Stimulated activated CD8-positive, alpha-beta memory T cell treated with anti-CD3 and anti-CD28 coated beads, Interleukin-4, amount 100 ng/mL, for 1 hour (primary cell): ENCODE measurements at places on chromosomes 16 and 17.

DNA sequence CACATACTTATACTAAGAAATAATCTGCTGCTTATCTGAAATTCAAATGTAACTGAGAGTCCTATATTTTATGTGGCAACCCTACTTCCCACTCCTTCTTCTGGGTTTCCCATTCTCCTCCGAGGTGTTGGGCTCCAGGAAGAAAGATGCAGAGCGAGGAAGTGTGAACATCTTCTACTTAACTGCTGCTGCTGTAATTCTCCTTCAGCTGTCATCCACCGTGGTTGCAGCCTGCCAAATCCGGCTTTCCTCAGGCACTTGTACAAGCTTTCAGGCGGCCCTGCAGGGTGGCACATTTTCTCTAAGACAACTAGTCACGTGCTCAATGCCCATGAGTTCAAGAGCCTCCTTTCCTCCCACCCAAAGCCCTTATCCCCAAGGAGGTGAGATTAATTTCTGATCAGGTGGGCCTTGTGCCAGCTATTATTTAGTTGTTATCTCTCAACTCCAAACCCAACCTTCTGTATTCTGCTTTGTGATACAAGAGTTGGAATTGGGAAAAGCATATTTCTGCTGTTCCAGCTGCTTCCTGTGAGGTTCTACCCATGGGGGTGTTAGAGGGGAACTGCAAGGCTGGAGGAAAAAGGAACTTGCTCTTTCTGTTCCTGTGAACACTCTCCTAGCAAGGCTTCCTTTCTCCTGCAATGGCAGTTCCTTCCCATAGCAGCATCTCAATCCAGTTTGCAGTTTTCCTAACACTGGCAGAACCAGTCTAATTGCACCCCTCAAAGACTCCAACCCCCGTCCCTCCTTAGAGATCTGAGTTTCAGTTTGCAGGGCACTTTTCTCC lies 67.6 kb upstream of the RBBP6 start:
- no peak for DNase-seq

DNA sequence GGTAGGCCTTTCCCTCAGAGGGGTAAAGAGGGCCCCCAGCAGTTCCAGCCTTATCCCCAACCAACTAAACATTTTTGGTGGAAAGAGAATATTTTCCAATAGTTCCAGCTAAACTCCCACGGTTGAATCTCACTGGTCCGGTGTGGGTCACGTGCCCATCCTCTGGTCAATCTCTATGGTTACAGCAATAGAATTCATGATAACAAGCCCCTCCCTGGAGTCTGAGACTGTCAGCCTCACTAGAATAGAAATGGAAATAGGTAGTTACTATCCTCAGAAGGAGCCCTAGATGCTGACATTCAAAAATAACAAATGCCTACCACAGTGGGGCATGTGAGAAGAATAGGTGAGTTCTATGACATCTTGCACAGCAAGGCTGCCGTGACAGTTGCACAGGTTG lies 37.5 kb upstream of the LITAF start:
- no peak for DNase-seq

DNA sequence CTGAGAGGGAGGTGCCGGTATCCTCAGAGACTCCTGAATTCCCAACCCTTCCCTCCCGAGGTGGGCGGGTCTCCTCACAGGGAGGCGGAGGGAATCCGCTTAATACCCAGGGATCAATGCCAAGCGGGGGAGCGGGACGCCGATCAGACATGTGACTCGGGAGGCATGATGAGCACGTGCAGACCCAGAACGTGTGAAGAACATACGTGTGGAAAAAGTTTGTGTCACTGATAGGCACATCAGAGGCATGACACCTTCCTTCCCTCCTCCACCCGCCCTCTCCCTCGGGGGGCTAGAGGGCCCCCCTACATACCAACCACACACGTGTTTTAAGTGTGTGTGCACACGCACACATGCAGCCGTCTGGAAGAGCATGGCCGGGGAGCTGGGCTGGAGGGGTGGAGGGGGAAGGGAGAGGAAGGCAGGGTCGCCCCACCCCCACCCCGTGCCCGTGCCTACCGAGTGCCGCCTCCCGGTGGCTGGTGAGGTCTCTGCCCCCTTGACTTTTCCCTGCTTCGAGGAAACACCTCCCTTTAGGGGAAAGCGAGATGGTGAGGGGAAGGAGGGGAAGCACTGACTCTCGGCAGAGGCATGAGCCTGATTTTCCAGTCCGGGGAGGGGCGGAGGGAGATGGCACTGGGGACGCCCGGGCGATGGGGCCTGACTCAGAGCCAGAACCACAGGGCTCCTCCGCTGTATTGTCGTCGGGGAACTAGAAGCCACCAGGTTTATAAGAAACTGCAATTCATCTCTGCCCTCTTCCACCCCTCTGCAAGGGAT lies 12.1 kb upstream of the TBX21 start:
- DNase-seq = peak; percentile 76

DNA sequence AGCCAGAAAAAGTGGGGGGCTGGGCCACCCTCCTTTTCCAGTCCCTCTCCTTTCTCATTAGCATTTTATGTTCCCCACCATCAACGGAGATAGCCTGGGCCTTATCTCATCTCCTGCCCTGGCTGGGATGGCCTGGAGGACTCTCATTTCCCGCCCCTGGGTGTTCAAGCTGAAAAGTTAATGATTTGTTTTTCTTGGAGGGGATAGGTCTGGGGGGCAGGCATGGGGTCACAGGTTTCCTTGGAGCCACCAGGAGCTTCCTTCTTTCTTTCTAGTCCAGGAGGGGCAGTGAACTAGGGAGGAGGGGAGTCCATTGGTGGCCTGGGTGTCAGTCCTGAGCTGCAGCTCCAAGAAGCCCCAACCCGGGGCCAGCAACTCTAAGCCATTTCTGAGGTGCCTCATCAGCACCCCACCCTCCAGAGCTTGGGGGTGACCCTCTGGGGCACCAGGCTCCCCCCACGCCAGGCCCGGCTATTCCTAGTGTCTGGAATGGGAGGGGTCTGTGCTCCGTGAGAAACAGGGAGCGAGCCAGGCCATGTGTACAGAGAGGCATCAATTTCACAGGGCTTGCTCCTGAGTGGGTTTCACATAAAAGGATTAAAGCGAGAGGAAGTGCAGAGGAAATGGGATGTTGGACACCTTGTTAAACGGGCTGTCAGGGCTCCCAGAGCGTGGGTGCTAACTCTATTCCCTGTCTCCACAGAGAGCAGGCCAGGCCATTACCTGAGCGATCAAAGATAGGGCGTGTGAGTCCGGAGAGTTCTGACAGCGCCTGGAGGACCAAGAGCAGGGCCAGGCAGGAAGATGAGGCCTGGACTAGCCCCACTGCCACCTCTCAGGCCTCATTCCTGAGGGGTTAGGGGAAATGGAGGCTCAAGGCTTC lies 90.6 kb upstream of the LHX1 start:
- no peak for DNase-seq

DNA sequence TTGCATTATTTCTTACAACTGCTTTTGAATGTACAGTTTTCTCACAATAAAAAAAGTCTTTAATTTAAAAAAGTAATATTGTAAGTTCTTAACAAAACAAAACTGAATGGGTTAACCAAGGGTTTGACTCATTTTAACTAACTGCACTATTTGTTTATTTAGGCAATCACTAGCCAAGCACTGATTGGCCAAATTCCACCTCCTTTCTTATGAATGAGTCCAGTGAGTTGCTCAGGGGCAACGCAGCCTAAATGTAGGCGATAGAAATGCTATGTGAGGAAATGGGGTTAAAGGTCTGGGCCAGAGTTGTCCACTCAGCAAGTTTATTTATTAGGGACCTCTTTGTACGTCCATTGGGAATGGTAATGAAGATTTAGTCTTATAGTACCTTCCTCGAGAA lies 89.6 kb upstream of the MAF start:
- no peak for DNase-seq

DNA sequence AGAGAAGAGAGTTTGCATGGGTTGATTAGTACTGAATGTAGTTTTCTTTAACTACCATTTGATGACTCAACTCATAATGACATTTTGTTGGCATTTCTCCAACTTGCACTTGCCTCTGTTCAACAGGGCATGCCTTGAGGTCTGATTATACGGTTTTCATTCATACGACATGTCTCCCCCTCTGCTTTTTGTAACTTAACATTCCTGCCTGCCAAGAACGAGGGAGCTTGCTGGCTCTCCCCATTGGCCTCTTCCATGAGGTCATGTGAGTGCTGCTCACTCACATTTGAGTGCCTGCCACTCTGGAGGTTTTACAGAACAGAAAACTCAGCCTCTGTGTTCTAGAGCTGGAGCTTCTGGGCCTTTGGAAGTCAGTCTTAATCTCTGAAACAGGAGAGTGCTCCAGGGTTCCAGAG lies 19.7 kb downstream of the MAP2K6 start:
- no peak for DNase-seq

- DNase-seq = no peak
Observed at GRCh38 chr17:8163978-8164814, 1.4 kb upstream of the VAMP2 start.

DNA sequence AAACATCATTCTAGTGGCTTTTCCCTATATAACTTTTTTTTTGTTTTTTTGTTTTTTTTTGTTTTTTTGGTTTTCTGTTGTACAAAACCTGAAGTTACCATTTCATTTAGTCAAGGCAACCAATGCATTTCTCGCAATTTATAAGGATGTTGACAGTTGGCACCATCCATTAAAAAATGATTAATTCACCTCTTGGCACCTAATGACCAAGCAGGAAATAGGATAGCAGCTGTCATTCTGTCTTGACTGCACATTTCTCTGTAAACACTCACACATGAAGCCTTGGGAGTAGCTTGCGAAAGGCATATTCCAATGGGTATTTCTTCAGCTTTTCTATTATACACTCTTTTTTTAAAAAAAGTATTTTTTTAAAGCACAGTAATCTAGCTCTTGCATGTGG lies 77.5 kb downstream of the SYCE1L start:
- DNase-seq = no peak

GRCh38 chr16:88685156-88686061 lies 898 bp downstream of the SNAI3 start:
- DNase-seq = peak; percentile 60
